ENCODE measurements at places on chromosomes 13 and 19. TPM values are rescaled to one million over a fixed set of nuclear protein-coding genes. Genes with fewer than 3 reads are reported as not detected.
A peak's percentile ranks its signal among the peaks of the same experiment; 100 is the strongest.

Gene EPN1
- total RNA-seq: 64.9 TPM

Gene ELSPBP1
- total RNA-seq: not detected

Gene HSPB6
- 9.4 TPM for total RNA-seq

Gene ZNF888
- 6.8 TPM for total RNA-seq

Gene RYR1
- 0.23 TPM for total RNA-seq

Gene CYP2A6
- total RNA-seq: not detected

Gene ZNF606
- total RNA-seq: 9.7 TPM

Gene SMAD9
- total RNA-seq: 1.5 TPM

DNA sequence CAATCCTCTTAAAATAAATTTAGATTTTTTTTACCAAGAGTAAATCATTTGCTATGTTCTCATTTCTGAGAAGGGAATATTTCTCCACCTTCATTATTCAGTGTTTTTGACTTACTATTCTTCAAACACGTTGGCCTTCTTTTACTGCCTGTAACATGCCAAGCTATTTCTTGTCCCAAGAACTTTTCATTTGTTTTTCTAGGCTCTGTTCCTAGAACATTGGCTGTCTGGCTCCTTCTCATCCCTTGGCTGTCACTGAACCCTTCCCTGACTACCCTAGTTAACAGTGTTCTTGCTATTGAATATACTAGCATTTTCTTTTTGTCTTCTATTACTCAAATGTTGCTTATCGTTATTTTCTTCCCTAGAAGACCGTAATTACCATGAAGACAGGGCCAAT is 248.1 kb downstream of the ITGBL1 start:
- no peak for DNase-seq

DNA sequence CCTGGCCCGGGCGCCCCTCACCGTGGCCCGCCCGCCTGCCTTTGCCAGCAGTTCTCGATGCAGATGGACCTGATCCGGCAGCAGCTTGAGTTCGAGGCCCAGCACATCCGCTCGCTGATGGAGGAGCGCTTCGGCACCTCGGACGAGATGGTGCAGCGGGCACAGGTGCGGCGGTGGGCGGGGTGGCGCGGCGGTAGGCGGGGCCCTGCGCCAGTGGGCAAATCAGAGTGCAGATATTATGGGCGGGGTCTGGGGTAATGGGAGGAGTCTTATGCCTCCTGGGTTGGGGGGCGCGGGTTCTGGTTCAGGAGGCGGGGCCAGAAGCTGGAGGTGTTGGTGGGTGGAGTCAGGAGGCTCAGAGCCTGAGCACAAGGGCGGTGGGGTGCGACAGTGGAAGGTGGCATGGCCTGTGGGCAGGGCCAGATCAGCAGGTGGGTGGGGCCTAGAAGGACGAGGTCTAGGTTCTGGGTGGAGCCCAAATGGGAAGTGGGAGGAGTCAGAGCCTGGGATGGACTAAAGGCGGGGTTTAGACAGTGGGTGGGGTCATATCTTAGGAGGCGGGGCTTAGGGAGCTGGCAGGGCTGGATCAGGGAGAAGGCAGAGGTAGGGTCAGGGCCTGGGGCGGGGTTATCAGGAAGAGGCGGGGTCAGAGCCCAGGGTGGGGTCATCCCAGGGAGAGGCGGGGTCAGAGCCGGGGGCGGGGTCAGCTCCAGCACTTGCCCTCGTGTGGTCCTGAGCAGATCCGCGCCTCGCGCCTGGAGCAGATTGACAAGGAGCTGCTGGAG is 5.6 kb downstream of the APC2 start:
- peak; percentile 68 for DNase-seq

GRCh38 chr13:110262508-110263291 is 44.3 kb downstream of the COL4A1 start:
- DNase-seq: no peak

DNA sequence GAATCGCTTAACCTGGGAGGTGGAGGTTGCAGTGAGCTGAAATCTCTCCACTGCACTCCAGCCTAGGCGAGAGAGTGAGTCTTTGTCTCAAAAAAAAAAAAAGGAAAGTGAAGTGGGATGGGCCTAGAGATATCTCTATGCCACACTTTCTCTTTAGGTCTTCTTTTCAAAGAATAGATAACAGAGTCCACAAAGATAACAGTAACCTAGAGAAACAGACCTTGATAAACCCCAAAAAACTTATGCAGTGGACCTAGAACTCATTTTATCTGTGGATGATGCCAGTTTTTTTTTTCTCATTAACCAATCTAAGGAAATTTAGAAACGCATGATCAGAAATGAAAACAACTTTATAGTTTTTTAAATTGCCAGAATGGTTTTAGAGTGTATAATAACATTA is 227.4 kb downstream of the LHFPL6 start:
- DNase-seq: no peak

GRCh38 chr19:17061205-17061604 is 14.0 kb downstream of the HAUS8 start:
- DNase-seq: no peak

GRCh38 chr19:6848986-6849385 is 38.4 kb upstream of the ADGRE1 start:
- no peak for DNase-seq
